Right renal cortex interstitium (tissue), 3 donors: ENCODE measurements at places on chromosomes 11 and 22. TPM values are rescaled to one million over a fixed set of nuclear protein-coding genes. Genes with fewer than 3 reads are reported as not detected.

GRCh38 chr11:57787920-57788702 is 26.5 kb downstream of the CTNND1 start:
- DNase-seq: no peak

DNA sequence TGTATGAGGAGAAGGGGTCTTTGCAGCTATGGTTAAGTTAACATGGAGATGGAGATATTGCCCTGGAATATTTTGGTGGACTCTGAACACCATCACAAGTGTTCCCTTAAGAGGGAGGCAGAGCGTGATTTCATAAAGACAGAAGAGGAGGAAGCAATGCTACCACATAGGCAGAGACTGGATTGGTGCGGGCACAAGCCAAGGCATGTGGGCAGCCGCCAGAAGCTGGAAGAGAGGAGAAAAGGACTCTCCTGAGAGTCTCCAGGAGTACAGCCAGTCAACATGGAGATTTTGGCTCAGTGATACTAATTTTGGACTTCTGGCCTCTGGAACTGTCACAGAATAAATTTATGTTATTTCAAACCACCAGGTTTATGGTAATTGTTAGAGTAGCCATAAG is 231.6 kb downstream of the OPCML start:
- DNase-seq: no peak

DNA sequence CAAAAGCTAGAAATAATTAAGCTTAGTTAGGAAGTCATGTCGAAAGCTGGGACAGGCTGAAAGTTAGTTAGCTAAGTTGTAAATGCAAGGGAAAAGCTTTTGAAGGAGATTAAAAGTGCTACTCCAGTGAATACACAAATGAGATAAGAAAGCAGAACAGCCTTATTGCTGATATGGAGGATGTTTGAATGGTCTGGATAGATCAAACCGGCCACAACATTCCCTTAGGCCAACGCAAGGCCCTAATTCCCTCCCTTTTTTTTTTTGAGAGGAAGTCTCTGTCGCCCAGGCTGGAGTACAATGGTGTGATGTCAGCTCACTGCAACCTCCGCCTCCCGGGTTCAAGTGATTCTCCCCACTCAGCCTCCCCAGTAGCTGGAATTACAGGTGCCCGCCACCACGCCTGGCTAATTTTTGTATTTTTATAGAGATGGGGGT is 23.3 kb upstream of the WEE1 start:
- DNase-seq: no peak

DNA sequence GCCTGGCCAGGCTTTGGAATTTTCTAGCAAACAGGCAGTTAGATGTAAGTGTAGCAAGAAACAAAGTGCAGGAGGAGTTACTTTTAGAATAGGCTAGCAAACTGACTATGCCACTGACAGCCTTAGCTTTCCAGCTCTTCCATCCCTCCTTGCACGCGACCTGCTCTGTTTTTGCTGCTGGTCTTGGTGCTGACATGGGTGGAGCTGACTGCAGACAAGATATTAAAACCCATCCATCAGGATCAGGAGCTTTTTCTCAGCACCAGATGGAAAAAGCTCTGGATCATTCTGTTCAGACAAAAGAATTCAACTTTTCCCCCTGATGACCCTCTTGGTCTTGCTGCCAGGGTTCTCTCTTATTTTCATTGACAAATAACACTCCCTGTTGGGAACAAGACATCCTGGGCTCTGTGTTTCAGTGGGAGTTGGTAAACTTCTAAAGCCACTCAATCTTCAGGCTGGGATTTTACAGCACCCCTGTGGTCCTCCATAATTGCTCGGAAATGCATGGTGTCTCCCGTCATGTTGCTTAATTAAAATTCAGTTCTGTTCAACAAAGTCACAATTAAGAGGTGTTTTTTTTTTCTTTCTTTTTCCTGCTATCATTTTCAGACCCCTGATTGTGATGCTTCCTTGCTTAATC is 240.0 kb upstream of the LARGE1 start:
- DNase-seq: no peak

DNA sequence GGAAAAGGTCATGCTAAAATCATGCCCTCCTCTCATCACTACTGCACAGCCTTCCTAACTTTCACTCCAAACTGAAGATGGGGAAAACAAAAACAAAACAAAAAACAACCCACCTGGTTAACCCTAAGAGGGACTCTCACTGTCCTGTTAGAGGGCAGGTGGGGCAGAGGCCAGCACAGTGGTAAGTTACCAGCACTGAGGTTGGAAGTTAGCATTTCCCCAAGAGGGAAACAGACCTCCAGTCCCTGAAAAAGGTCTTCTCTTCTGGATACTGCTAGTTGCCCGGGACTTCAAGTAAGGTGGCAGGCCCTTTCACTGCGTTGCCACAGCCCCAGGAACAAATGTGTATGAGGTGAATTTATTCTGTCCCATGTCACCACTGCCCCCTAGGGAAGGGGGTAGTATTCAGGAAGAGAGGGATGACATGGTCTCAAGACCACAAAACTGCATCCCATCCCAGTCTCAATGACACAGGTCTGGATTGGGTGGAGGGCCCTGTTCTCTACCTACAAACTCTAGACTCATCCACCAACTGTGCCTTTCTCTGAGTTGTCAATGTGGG is 792 bp upstream of the ADAMTS8 start:
- DNase-seq: no peak

- DNase-seq: no peak
Measured at GRCh38 chr11:110407315-110407714, 22.4 kb upstream of the FDX1 start.

GRCh38 chr11:6717426-6717825 is 34.3 kb upstream of the MRPL17 start:
- no peak for DNase-seq

The MUC5AC gene
- polyA plus RNA-seq: 0.01 TPM

DNA sequence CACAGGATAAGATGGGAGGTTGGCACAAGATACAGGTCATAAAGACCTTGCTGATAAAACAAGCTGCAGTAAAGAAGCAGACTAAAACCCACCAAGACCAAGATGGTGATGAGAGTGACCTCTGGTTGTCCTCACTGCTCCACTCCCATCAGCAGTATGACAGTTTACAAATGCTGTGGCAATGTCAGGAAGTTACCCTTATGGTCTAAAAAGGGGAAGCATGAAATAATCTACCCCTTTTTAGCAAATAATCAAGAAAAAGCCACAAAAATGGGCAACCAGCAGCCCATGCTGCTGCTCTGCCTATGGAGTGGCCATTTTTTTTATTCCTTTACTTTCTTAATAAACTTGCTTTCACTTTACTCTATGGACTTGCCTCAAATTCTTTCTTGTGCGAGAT is 8.7 kb upstream of the PIWIL4 start:
- DNase-seq: no peak

GRCh38 chr22:40679249-40679963 is at the start of gene MCHR1:
MCHR1 (plus strand) TSS chr22:40679484; CDS start chr22:40679653, 169 bp downstream.
- DNase-seq: no peak

- no peak for DNase-seq
Measured at GRCh38 chr11:114298710-114299109, 2.5 kb downstream of the NNMT start.

The OR10S1 gene
- not detected for polyA plus RNA-seq

DNA sequence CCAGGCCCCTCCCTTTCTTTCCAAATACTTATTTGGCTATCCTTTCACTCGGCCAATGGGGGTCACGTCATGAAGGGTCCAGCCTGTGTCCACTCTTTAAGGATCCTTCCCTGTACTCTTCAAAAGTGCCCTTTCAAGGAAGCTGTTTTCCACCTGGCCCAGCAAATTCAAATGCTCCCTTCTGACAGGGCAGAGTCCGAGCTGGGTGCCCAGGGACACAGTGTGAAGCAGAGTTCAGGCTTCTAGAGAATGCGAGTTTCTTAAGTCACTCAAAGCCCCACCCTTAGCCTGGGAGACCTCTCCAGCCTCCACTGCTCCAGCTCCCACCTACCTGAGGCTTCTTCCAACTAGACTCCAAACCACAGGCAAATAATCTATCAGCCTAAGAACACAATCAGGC is 5.5 kb upstream of the APOA1 start:
- no peak for DNase-seq

DNA sequence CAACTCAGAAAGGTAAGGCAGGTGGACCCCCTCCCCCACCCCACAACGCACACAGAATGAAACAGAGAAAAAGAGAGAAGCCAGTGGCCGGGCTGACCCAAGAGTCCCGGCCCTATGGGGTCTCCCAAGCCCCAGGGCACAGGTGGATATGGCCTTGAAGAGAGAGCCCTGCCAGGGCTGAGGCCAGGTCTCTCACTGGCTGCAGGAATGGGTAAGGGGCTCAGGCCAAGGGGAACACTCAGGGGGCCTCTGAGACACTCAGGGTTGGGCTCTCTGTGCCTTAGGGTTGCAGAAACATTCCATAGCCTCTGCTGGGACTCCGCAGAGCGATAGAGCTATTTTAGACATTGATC is 98.0 kb downstream of the PDE2A start:
- DNase-seq: no peak

- DNase-seq: no peak
Measured at GRCh38 chr22:24938741-24939341, 7.7 kb downstream of the LHFPL7 start.

DNA sequence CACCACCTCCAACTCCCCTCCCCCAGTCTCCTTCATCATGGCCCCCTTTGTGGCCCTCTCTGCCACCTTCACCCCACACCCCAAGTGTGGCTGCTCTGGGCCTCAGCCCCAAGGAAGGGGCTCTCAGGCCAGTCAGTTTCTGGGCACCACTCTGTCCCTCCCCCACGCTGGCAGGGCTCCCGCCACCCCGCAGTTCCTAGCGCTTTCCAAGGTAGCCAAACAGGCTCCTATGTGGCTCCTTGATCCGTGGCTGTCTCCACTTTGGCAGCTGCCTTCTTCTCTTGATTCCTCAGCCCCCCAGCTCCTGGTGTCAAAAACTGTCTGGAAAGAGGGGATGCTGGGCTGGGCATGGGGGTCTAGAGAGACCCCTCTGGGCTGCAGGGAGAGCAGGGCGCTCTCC is 10.4 kb upstream of the CACNA1I start:
- DNase-seq: no peak

The MAJIN gene
- 0.67 TPM for polyA plus RNA-seq

DNA sequence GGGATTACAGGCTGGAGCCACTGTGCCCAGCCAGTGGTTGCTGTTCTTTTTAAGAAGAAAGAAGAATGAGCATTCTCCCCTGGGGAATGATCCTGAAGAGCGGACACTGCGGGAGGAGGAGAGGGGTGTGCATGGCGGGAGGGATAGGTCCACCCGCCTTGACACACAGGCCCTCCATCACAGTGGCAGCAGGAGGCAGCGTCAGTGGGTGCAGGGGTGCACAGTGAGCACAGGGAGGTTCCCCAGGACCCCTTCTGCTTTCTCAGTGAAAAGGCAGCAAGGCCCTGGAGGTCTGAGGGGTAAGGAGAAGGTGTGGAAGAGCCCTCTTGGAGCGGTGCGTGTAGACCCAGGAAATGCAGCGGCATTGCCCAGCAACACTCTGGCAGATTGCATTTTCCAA is 28.9 kb upstream of the CBX7 start:
- no peak for DNase-seq

The SMC1B gene
- 0.11 TPM for polyA plus RNA-seq
